Activated CD4-positive, alpha-beta T cell treated with anti-CD3 and anti-CD28 coated beads, Interleukin-2, amount 10 ng/mL, durations not matched to agents 24 days and 14 days (primary cell): ENCODE measurements at places on chromosomes 3 and 15. TPM values are rescaled to one million over a fixed set of nuclear protein-coding genes. Genes with fewer than 3 reads are reported as not detected.

DNA sequence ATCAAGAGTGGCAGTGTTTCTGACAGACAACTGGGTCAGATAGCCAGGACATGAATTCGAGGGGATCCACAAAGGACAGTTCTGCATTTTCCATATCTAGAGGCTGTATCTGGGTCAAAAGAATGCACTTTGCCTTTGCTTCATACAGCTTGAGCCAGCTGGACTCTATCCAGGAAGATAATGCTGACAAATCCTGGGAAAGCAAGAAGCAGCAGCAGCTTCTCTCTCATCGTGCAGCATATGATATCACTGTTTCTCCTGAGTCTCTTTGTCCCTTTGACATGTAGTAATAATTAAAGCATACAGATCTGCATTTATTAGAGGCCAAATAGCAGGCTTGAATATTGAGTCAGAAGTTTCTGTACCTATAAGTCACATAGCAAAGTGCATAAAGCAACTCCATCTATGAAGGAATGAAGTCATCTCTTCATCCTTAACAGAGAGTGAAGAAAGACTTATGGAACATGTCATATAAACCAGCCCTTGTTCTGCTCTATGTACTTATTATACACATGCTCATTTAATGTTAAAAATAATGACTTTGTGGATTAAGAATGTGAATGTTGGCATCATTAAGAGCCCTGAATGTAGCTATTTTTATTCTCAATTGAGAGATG is 236.8 kb upstream of the GBE1 start:
- no peak overlapping the region for H3K27ac ChIP-seq
- no peaks in the 10 kb centered on the region for H3K36me3 ChIP-seq
- no peak overlapping the region for H3K4me3 ChIP-seq
- no peak for DNase-seq

The NUP210 gene
- 164 and 169 TPM in 2 replicates for total RNA-seq

The ZNF501 gene
- 1.1 and 1.4 TPM in 2 replicates for total RNA-seq

GRCh38 chr3:19901337-19901736 is 32.7 kb downstream of the EFHB start:
- no peaks in the 10 kb centered on the region for H3K36me3 ChIP-seq
- DNase-seq, result no peak
- no peak overlapping the region for H3K4me3 ChIP-seq
- H3K4me1 ChIP-seq, result no peaks in the 10 kb centered on the region

DNA sequence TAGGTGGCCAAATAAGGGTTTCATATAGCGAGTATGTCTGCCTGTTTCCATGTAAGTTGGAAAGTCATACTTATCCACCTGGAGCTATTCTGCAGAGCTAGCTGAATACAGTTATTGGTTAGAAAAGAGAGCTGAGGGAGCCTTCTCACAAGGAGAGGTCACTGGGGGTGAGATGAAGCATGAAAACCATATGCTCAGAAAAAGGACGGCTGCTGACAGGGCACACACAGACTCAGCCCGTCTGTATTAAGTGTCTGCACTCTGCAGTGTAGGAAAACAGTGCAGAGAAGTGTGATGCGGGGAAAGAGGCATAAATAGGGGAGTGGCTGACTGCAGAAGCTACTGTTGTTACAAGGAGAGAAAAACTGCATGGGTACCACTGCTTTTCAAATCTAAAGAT is 58.2 kb downstream of the C3orf70 start:
- DNase-seq, result no peak
- H3K4me1 ChIP-seq, result no peaks in the 10 kb centered on the region
- peaks cover 18% of the 10 kb centered on the region for H3K27me3 ChIP-seq

The CLSTN2 gene
- not detected in 2 replicates for total RNA-seq

GRCh38 chr3:124779751-124780191 is 49.5 kb downstream of the UMPS start:
- H3K4me3 ChIP-seq, result no peak overlapping the region
- peaks cover 3% of the 10 kb centered on the region for H3K27me3 ChIP-seq
- peaks cover 11% of the 10 kb centered on the region for H3K4me1 ChIP-seq
- no peaks in the 10 kb centered on the region for H3K36me3 ChIP-seq
- DNase-seq, result no peak

DNA sequence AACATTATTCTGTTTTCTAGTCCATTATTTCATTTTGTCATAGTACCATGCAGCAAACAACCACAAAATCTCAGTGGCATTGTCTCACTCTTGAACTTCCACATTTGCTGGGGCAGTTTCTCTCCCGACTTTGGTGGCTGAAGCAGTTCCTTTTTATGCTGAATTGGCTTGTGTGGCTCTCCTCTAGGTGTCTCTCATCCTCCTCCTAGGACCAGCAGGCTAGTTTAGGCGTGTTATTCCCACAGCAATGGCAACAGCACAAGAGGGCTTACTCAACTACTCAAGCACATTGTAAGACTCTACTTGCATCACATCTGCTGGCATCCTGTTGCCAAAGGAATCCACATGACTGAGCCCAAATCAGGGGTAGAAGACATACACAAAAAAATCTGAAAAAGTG is 201.8 kb upstream of the KCNH8 start:
- H3K36me3 ChIP-seq, result no peaks in the 10 kb centered on the region
- no peak overlapping the region for H3K27ac ChIP-seq
- no peak for DNase-seq

GRCh38 chr3:16802389-16802788 is 82.4 kb upstream of the PLCL2 start:
- H3K36me3 ChIP-seq, result no peaks in the 10 kb centered on the region
- H3K27me3 ChIP-seq, result peaks cover 17% of the 10 kb centered on the region
- no peak for DNase-seq

GRCh38 chr3:179962629-179963387 is 73.9 kb downstream of the PEX5L start:
- peaks cover 18% of the 10 kb centered on the region for H3K27me3 ChIP-seq
- H3K4me3 ChIP-seq, result no peak overlapping the region
- DNase-seq, result no peak
- H3K27ac ChIP-seq, result no peak overlapping the region
- H3K4me1 ChIP-seq, result peaks cover 5% of the 10 kb centered on the region
- no peaks in the 10 kb centered on the region for H3K36me3 ChIP-seq

DNA sequence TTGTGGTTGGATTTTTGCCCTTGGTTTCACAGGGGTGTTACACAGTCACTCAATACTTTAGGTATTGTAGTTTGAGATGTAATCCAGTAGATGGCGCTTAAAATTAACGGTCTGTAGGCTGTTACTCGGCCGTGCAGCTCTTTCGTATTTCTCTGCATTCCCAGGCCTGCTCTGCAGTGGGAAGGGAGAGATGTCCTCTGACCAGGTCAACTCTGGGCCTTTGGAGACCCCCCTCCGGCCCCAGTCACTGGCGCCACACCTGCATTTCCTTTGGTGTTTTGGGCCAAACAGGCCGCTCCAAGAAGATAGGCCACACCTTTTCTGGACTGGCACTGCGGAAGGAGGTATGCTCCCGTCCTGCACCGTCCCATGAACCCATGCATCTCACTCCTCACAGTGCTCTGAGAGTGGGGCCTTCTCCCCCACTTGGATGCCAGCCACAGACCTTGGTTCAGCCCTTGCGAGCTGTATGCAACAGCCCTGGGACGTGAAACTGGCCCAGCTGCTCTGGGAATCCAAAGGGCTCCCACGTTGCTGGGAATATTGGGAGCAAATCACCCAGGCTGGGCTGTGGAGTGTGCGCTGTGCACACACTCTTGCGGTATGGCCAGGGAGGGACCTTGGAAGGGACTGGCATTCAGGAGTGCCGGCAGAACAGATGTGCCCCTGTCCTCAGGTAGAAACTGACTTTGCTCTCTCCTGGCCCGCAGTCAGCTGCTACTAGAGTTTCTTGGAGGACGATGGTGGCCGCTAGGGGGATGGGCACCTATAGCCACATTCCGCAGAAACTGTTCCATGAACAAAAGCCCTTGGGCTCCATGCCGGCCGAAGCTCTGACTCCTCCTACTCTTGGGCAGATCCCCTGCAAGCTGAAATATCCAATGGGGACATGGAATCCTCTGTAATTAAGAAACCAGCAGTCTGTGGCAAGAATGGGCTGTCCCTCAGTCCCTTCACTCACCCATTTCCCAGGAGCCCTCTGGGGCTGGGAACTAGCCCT is 410.5 kb upstream of the CADM2 start:
- DNase-seq, result no peak
- H3K4me1 ChIP-seq, result no peaks in the 10 kb centered on the region
- no peak overlapping the region for H3K27ac ChIP-seq
- H3K4me3 ChIP-seq, result no peak overlapping the region
- no peaks in the 10 kb centered on the region for H3K36me3 ChIP-seq

The LRRIQ4 gene
- total RNA-seq, result 0.09 and 0.21 TPM in 2 replicates
